ENCODE measurements at places on chromosomes 11 and 22. TPM values are rescaled to one million over a fixed set of nuclear protein-coding genes. Genes with fewer than 3 reads are reported as not detected.

Gene APOA5
- 0.77 TPM for total RNA-seq

Gene HBD
- not detected for total RNA-seq

Gene TSSK2
- not detected for total RNA-seq

Gene OLFML1
- total RNA-seq, result 14.9 TPM

Gene SAA4
- 3.8 TPM for total RNA-seq

Gene GDPD4
- total RNA-seq, result not detected

Gene TEF
- 8.3 TPM for total RNA-seq
